ENCODE measurements at places on chromosomes 7 and 10.

- no peak for DNase-seq
Measured at GRCh38 chr7:45390180-45390579, 184.0 kb upstream of the ADCY1 start.

- no peak for DNase-seq
Measured at GRCh38 chr10:126673565-126673964, 3.1 kb upstream of the C10orf90 start.

- DNase-seq: no peak
Measured at GRCh38 chr7:128783143-128783861, 7.7 kb upstream of the OPN1SW start.

GRCh38 chr7:4307316-4308204, 374.5 kb upstream of the FOXK1 start:
- no peak for DNase-seq

GRCh38 chr10:47318706-47319105, 3.5 kb upstream of the GDF2 start:
- no peak for DNase-seq

DNA sequence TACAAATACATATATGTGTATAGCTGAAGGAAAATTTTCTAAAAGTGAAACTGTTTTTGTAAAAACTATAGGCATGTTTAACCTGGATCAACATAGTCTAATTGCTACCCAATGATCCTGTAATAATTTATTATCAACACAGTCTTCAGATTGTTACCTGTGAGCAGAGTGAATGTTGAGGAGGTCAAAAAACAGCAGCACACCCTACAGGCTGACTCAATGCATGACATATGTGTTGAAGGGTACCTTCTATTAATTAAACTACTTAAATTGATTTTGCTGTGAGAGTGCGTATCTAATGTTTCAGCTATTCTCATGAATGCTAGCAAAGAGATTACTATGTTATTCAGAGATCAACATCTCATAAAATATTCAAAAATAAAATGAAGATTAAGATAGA, 411.4 kb downstream of the TNS3 start:
- no peak for DNase-seq

GRCh38 chr7:6443372-6443941, 4.3 kb downstream of the DAGLB start:
- DNase-seq: no peak

DNA sequence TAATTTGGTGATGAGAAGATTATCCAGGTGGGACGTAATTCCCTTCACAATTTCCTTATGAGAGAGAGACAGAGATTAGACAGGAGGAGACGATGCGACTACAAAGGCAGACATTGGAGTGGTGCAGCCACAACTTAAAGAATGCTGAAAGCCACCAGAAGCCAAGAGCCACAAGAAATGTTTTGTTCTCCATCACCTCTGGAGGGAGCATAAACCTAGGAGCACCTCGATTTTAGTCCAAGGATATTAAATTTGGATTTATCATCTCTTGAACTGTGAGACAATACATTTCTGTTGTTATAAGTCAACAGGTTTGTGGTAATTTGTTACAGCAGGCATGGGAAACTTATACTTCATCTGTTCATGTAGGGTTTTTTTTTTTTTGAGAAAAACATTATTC, 418.9 kb downstream of the DGKB start:
- DNase-seq: no peak

DNA sequence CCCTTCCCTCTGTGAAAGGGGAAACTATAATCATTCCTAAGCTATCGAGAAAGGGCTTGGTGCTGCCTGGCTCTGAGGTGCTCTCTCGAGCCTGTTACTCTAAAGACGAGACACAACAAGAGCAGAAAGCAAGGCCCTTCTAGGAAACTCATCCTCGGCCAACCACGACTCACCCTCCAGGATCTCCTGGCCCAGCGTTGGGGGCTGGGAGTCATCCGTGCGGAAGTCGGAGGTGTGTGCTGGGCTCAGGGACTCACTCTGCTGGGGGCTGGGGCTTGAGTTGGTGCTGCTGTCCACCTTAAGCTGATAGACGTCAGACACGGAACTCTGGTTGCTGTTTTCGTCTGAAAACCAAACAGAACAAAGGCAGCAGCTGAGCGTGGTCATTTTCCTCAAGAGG, 17.6 kb upstream of the BAZ1B start:
- DNase-seq: no peak

DNA sequence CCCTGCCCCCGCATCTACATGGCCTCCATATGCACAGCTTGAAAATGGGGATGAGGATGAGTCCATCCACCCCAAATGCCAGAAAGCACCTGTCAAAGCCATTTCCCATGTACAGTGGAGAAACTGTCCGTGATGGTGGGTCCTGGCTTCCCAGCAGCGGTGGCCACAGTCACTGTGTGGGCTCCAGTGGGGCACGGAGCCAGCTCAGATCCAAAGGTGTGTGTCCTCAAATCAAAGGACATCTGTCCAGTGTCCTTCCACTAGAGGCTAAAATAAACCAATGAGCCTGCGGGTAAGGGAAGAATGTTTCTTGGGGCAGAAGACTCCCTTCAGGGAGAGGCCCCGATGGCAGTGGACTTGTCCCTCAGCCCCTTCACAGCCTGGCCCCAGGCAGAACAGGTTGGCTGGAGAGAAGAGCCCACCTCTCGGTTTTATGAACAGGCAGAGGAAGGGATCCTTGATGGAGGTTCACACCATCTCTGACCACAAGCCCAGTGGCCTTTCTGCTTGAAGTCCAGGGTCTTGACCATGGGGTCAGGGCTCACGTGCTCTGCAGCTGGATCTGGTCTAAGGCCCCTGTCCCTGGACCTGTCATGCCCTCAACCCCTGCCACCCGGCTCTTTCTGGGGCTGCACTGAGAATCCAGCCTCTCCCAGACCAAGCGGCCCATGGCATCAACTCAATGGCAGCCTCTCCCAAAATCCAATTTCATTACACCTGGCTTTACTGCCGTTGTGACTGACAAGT, 106.9 kb downstream of the TCERG1L start:
- no peak for DNase-seq

DNA sequence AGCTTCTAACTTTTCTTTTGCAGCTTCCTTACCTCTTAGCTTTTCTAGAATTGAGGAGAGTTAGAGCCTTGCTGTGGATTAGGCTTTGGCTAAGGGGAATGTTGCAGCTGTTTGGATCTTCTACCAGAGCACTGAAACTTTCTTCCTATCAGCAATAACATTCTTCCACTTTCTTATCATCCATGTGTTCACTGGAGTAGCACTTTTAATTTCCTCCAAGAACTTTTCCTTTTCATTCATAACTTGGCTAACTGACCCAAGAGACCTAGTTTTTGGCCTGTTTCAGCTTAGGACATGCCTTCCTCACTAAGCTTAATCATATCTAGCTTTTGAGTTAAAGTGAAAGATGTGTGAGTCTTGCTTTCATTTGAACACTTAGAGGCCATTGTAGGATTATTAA, 19.6 kb downstream of the MINPP1 start:
- no peak for DNase-seq

- DNase-seq: no peak
Measured at GRCh38 chr10:23965880-23966279, 243.1 kb upstream of the KIAA1217 start.

GRCh38 chr7:130901209-130901783, 167.3 kb upstream of the KLF14 start:
- DNase-seq: no peak

DNA sequence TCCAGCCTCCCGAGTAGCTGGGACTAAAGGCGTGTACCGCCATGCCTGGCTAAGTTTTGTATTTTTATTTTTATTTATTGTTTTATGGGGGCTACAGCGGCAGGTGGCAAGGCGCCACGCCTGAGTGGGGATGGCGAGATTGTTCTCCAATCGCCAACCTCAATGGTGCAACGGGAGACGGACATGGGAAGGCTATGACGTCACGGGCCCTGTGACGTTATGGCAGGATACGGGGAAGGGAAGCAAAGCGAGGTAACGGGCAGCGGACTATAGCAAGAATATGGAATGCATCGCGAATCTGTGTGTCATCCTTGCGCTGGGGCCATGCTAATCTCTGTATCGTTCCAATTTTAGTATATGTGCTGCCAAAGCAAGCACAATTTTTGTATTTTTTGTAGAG, 24.8 kb upstream of the FIS1 start:
- no peak for DNase-seq

GRCh38 chr7:140062118-140062527, 628 bp downstream of the PARP12 start:
- no peak for DNase-seq

DNA sequence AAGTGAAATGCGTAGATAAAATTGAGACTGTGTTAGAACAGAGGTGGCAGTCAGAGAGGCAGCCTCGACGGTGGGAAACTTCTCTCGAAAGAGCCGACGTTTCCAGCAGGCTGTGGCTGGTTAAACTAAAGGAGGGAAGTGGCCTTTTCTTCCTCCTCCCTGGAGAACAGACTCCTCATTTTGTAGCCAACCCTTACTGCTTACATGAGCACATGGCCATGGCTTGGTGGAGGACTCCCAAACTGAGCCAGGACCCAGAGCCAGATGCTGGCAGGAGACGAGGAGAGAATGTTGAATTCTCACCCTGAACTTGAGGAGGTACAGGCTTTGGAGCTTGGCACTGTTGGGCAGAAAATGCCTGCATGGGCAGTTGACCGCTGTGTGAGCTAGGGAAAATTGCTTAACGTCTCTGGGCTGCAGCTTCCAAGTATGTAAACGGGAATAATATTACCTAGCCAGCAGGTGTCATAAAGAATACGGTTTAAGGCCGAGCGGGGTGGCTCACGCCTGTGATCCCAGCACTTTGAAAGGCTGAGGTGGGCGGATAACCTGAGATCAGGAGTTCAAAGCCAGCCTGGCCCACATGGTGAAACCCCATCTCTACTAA, 24.5 kb downstream of the MMD2 start:
- no peak for DNase-seq

- DNase-seq: no peak
Measured at GRCh38 chr10:29304264-29304994, 15.6 kb downstream of the LYZL1 start.

DNA sequence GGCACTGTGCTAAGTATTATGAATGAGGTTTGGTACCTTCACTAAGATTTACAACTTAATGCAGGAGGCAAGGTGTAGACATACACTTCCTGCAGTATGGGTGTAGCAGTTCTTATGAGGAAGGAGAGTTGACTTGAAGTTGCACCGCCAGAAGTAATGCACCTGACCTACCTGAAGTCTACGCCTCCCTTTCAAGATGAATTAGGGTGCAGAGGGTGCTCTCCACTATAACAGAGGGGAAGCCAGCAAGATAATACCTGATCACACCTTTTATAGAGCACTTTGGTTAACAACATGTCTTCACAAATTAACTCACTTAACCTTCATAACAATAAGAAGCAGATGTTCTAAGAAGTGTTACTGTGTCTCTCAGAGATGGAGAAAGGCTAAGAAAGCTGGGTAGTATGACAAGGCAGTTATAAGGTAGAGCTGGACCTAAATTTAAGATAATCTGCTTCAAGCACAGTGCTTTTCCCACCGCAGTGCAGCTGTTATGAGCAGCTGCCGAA, 552 bp upstream of the RAB18 start:
- DNase-seq: no peak

GRCh38 chr10:112732277-112732921, 217.6 kb upstream of the TCF7L2 start:
- no peak for DNase-seq

GRCh38 chr7:6294839-6295238, 22.4 kb upstream of the CYTH3 start:
- DNase-seq: no peak

DNA sequence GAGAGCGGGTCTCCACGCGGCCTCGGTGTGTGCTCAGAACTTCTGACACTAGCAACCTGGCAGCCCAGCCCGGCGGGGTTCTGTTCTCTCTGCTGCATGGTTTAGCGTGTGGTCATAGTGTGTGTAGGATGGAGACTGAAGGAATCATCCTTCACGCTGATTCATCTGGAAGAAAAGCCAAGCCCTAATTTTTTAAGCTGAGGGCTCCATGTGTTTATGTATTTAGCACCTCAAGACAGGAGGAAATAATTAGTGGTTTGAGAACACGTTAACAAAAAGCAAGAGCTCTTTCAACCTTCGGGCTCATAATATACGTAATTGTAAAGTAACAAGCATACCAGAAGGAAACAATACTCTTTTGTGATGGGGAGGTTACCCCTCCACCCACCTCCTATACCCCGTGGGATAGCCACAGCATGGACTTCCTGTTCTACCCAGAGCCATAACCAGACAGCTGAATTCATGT, 504.6 kb upstream of the MKI67 start:
- no peak for DNase-seq

- DNase-seq: no peak
Measured at GRCh38 chr7:5334671-5335070, 51.9 kb downstream of the SLC29A4 start.

DNA sequence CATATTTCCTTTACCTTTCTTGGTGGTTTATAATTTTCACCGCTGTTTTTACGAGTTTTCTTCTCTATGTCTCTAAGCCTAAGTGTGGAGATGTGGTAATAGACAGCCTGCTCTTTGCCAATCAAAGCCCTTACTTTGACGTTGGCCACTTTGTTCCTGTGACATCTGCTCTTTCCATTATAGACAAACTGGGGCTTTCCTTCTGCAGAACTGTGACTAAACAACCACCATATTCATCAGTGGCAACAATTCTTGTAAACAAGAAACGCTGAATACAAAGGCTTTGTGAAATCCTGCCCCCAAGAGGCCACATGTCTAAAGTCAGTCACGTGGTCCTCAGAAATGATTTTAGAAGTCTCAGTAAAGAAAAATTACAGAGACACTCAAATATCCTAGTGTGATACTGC, 59.6 kb upstream of the CAPZA2 start:
- DNase-seq: no peak

GRCh38 chr10:106618646-106619045, 545.9 kb downstream of the SORCS1 start:
- DNase-seq: no peak

- DNase-seq: no peak
Measured at GRCh38 chr7:92698237-92698841, 108.1 kb upstream of the FAM133B start.

DNA sequence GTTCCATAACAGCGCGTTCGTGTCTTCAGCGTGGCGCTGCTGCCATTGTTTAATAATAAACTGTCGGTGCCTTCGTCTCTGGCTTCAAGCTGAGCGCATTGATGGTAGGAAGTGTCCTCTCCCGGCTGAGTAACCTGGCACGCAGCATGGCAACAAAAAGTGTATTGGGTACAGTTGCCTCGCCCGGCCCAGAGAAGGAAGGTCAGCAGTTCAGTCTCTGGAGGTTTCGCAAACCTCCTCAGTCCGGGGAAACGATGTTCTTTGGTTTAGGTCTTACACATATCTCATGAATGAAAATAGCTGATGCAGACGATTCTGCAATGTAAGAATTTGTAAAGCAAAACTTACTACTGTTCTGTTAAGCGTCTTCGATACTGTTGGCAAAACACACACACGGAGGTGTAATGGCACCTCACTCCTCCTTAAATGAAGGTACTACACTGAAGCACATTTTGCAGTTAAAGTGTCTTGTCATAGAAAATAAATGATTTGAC, 739 bp upstream of the CCDC186 start:
- no peak for DNase-seq

DNA sequence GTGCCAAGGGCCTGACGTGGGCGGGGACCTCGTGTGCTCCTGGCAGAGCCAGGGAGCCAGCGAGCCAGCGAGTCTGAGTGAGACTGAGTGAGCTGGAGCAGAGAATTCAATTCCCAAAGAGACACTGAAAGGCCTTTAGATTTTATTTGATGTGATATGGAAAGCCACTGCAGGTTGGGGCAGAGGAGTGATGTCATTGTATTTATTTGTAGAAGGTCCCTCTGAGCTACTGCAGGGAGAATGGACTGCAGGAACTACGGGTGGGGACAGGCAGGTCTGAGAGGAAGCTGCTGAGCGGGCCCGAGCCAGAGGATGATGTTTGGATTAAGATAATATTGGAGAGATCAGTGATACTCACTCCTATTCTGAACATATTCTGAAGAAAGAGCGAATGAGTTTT, 445.8 kb upstream of the ANKRD30A start:
- DNase-seq: no peak

Data from D721Med (cell line).